ENCODE measurements at places on chromosomes 5 and 9.
A peak's percentile ranks its signal among the peaks of the same experiment; 100 is the strongest.

GRCh38 chr9:108939975-108940374 is 5.8 kb downstream of the ABITRAM start:
- no peak for DNase-seq

DNA sequence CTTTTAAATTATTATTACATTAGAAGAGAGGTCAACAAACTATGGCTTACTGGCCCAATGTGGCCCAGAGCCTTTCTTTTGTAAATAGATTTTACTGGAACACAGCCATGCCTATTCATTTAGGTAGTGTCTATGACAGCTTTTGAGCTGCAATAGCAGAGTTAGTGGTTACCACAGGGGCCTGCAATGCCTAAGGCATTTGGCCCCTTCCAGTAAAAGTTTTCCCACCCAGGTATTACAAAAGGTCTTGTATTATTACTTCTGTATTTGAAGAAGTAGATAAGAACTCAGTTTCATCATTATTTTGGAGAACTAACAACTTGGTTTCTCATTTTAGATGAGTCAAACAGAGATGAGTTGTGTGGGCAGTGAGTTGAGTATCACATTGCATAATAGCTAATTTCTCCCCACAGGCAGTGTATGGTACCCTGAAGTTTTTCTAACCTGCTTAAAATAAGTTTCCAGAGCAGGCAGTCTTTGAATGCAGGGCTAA is 9.5 kb downstream of the MTRR start:
- DNase-seq, result no peak

- DNase-seq, result no peak
Measured at GRCh38 chr5:76716456-76717157, 681 bp downstream of the F2R start.

DNA sequence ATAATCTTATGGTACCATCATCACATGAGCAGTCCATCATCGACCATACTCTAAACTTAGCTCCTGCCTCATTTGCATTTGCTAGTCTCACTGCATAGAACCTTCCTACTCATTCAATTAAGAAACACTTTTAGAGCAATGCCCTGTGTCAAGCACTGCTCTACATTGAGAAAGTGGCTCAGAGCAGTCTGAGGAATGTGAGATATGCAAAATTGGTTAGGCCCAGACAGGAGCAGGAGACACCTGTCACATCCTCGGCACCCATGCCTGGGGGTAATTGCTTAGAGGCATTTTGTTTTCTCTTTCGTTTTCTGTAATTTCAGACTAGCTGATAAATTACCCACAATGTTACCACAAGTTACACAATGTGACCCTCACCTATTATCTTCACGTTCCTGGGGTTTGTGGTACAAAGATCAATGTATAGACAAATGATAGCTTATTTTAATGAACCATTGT is 4.9 kb upstream of the RARS1 start:
- no peak for DNase-seq

GRCh38 chr9:137630679-137631078 is 11.9 kb downstream of the EHMT1 start:
- DNase-seq, result no peak

GRCh38 chr5:138545919-138546562 is 3.0 kb upstream of the ETF1 start:
- DNase-seq, result no peak

DNA sequence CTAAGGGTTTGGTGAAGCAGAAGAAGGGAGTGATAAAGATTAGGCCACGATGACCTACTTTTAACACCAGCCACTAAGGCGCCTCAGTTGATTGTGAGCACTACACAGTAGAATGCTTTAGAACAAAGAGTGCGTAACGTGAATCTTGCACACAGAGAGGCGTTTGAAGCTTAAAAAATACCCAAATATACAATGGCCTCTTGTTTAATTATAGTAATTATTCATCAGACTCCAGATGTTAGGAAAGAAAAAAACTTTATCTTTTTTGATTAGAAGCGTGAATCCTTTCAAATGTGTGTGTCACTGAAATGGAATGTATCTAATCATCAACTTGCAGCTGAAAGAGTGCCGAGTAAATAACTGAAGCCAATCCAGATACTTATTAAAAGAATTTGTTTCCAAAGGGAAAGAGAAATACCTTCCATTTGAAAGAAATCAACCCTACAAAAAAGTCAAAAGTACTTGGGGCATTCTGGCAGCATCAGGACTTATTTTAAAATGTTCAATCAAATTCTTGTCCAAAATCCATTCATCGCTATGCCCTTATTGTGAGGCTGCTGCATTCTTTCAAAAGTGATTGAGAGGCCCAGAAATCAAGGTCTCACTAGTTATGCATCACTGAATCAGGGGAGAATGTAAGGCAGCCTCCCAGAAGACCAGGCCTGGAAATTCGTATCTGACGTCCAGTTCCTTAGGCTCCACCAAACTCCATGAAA is 337.5 kb downstream of the ZNF608 start:
- peak; percentile 16 for DNase-seq

GRCh38 chr9:19252174-19252884 is 21.8 kb downstream of the DENND4C start:
- DNase-seq, result no peak

- no peak for DNase-seq
Measured at GRCh38 chr5:160339406-160340130, 27.2 kb upstream of the CCNJL start.

DNA sequence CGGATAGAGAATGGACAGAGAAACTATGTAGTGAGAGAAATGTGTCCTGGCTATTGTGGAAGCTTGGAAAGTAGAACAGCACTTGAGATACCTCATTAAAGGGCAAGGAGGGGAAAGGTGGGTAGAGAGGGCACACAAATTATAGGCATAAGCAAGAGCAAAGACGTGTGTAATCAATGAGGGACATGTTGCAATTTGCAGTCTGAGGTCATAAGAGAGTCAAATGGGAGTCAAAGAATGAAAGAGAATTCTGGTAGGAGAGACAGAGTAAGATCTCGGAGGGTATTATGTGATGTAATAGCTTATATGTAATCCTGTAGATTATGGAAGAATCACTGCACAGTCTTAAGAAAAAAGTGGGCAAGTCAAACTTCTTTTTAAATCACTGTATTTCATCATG is 312.0 kb upstream of the RGMB start:
- no peak for DNase-seq

DNA sequence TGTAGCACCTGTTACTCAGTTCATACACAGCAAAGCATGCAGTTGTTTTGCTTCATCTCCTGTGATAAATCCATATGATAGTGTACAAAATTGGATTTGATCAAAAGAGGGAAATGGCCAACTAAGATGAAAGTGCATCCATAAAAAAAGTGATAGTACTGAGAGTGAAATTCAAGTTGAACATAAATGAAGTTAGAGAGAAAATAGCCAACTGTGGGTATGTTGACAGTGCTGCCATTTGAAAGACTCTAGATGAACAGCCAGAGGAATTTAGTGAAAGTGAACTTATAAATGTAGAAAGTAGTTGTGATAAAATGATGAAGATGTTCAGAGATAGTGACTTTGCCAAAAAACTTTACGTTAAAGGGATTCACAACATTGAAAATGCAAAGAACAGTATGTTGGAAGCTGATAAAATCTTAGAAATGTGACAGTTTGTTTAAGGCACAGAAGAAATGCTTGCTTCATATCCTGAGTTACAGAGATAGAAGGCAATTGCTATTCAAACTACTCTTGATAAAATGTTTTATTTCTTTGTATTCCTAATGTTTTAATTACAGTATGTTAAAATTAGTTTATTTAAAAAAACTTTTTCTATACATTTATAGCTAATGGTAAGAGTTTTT is 119.7 kb downstream of the DMXL1 start:
- no peak for DNase-seq

- no peak for DNase-seq
Measured at GRCh38 chr5:78763659-78764189, 115.2 kb upstream of the LHFPL2 start.

- peak; percentile 83 for DNase-seq
Measured at GRCh38 chr5:158976035-158976434, 123.7 kb downstream of the EBF1 start.

GRCh38 chr9:76458903-76459693 is at the start of gene GCNT1:
TSS of gene GCNT1 (plus strand) at chr9:76459182. CDS start at chr9:76502382, 43,200 bp downstream.
- no peak for DNase-seq

Measured in fibroblast of skin of left biceps (primary cell).